ENCODE measurements at places on chromosomes 2 and 18.

- DNase-seq, result no peak
Observed at GRCh38 chr2:172736424-172737174, 954 bp downstream of the RAPGEF4 start.

DNA sequence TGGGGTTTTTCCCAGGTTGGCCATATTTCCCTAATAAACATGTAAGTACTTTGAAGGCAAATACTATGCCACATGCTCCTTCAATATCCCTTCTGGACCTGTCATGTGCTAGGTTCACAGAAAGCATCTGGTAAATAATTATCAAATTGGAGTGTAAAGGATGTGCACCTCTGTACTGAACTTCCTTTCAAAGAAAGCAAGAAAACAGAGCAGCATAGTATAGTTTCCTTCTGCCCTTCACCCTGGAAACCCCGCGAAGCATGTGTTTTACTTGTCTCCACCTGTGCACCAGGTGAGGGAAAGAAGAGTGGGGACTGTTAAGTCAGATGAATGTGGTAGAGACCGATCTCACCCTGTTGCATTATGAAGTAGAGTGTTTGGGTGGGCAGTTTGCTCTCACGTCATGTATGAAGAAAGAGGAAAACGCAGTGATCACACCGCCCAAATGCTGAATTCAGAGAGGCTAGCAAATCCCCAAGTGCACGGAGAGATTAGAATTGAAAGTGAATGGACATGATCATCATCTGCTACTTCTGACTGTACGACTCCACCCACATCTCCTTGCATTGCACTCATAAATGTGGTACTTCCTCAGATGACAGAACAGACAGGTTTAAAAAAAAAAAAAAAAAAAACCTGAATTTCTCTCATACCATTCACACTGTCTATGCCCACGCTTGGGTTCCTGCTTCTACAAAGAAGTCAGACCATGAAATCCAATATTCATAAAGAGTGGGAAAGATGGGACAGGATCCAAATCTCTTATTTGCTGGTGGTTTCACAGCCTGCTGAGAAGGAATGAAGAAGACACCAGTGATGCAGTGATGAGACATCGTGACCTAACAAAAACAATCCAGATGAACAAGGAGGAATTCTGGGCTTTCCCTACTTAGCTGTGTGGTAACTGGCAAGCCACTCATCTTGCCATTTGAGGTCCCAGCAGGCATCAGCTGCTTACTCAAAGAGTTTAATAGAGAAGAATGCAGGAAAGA is 448.6 kb downstream of the BCL11A start:
- DNase-seq, result no peak

- no peak for DNase-seq
Observed at GRCh38 chr2:17538844-17539554, 1.5 kb upstream of the VSNL1 start.

DNA sequence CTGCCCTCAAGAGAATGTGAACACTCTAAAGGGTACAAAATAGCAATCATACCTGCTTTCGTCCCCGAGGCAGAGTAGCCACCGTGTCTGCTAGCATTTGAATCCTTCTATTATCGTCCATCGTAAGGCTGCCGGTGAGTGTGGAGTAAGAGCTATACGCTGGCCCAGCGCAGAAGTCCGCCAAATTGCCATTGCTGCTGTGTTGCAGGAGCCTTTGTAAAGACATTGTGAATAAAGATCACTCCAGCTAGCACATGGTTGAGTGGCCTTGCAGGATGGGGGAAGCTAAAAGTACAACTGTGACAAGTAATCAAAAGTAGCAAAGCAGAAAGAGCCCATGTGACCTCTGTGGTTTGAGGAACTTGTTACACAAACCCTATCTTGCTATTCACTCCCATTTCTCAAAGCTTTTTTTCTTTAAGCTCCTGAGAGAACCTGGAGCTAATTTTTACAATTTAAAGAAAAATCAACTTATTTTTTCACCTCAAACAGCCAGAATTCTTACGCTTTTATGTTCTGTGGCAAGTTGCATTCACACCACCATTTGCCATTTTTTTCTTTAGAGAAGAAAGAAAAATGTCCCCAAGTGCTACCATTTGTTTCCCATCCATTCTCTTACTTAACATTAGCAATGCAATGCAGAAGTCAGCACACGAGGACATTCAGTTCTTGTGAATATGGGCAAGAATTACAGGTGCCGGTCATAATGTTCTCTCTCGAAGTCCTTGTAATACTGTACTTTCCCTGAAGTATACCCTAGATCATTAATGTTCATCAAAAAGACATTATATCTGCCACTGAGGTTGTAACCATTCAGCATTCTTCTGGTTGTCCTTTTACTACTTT is at the start of gene CYTIP:
TSS of gene CYTIP (minus strand) at position 295 of the 846 bp plus-strand sequence. CDS start at position 226, 69 bp downstream.
- DNase-seq, result peak; percentile 42

GRCh38 chr18:12256951-12257350 is 2.8 kb downstream of the CIDEA start:
- DNase-seq, result no peak

GRCh38 chr2:114797540-114797939 is 355.1 kb downstream of the DPP10 start:
- no peak for DNase-seq

DNA sequence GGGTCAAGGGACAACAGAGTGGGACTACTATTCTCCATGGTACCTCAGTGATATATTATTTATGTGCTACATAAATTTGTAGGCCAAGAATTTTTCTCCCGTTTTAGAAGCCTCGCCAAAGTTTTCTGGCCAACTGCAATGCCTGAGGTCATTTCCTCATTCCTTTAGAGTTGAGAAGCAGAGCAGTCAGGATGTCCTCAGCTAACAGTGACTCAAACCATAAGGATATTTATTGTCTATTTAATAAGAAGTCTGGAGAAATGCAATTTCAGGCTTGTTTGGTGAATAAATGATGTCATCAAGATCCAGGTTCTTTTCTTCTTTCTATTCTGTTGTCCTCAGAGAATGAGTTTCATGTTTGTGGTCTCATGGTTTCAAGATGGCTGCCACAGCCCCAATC is 91.0 kb downstream of the ADCYAP1 start:
- no peak for DNase-seq

- DNase-seq, result no peak
Observed at GRCh38 chr2:9539531-9539930, 16.1 kb downstream of the ADAM17 start.

DNA sequence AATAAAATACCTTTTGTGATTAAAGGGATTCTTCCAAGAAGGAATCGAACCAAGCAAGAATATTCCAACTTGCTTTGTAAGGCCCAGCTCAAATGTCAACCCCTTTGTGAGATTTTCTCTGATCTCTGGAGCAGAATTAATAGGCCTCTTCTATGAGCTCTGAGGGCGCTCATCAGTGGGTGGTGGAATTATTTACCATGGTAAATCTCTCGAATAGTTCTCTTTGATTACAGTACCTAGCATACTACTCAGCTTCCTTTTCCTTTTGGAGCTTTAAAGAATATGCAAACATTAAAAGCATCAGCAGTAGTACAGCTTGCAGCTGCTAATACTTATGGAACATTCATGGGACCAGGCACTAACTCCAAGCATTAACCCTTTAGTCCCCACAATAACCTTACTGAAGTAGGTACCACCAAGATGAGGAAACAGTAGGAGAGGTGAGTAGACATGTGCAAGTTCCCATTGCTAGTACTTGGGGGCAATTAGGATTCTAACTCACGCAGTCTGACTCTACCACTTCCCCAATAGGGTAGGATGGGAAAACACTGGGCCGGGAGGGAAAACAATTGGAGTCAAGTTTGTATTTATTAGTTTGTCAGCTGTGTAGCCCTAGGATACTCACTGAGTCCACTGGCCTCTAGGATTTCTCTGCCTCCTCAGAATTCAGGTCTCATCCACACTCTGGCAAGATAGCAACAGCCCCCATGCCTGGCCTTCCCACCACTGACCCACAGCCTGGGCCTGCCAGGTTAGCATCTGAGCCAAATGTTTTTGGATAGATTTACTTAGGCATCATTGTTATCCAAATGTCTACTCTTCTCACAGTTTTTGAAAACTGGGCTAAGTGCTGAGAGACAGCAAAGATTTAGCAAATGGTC is 21.7 kb downstream of the ADD2 start:
- no peak for DNase-seq

DNA sequence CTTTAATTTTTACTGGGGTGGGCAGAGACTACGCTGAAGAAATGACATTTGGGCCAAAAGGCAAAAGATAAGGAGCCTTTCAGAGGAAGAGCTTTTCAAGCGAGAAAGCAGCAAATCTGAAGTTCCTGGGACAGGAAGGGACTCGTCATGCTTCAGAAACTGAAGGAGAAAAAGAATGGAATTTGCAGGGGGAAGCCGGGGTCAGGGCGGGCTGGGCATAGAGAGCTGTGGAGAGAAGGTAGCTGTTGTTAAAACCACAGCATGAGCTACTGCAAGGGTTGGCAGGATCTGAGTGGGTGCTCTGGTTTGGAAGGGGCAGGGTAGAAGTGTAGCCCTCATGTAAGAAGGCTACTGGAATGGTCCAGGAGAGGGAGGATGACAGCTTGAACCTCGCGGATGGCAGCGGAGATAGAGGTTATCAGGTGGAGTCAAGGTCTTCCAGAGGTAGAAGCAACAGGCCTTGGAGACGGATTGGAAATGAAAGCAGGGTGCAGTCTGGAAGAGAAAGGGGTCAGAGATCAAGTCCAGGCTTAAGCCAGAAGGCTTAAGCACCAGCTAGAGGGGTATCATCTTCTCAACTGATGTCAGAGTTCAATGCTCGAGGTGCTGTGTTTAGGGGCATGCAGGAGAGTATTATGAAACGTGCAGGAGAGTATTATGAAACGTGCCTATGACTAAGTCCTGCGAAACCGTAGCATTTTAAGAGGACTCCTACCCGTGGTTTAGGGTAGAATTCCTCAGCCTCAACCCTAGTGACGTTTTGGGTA is 18.9 kb downstream of the ATP8B1 start:
- DNase-seq, result no peak

DNA sequence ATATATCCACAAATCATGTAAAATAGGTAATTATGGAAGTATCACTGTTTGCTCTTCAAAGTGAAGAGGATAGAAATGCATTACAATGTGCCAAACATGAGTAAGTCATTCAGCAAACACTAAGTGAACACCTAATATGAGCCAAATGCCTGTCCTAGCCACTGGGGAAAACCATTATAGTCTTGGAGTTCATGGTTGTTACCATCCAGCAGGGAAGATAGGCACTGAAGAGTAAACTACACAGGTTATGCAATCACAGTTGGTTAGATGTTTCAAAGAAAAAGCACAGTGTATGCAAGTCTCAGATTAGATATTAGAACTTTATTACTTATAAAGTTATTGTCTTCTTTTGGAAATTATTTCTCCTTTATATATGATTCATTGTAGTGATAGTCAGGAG is 3.9 kb upstream of the SERPINB2 start:
- DNase-seq, result no peak

DNA sequence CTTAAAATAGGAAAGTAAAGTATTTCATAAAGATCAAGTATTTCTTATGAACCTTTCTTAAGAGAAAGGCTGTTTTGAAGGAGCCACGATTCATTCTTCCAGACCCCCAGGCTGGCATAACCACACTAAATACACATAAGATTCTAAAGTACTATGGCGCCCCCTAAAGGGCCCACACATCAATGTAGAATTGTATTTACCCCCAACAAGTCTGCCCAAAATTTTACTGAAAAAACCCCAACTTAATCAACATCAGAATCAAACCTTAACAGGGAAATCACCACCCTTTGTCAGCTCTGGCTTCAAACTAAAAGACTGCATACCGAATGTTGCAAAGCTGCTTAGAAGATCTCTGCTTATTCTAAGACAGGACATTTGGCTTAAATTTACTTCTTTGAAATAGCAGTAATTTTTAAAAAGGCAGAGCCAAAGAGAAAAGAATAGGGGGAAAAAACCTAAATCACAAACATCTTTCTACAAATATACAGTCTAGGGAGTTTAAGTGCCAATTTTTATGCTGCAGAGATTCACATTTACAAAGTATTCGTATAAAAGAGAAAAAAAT is 20.4 kb upstream of the BCL2 start:
- DNase-seq, result no peak

DNA sequence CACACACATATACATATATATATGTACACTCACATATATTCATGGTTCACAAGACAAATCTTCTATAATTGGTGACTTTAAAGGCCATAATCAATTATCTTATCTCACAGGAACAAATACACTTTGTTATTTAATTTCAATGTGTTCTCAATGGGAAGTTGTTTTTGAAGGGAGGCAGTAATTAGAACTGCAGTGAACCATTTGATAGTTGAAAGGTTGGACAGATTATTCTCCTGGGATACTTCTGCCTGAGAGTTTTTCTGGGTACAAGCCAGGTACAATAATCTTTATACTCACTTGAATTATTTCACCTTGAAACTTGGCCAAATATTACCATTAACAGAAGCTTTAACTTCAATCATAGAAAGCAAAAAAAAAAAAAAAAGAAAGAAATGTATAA is 546.6 kb upstream of the LRRTM4 start:
- DNase-seq, result no peak

- peak; percentile 24 for DNase-seq
Observed at GRCh38 chr2:201643216-201643890, at the start of gene TMEM237. Gene TMEM237, minus strand, starts transcription at chr2:201643503. Its CDS starts 103 bp downstream, at chr2:201643400.
